ENCODE measurements at places on chromosomes 4 and X.

DNA sequence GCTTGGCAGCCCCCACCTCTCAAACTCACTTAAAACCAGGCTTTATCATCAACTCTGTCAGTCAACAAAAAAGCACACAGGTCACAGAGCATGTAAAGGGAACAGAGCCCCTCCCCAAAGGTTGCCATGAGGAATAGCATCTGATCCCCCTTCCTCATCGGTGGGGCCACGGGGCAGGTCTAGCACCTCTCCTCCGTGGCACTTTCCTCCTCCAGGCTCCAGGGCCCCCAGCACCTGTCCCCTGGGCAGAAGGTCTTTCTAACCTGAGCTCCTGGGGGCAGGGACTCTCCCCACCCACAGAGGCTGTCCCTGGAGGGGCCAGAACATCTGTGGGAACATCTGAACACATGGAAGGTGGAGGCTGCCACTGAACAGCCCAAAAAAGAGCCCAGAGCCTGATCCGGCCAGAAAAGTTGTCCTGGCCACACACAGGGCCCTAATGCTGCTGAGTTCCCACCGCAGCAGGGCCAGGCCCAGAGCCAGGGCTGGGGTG is 65.7 kb downstream of the ZFYVE28 start:
- no peak for DNase-seq

GRCh38 chrX:37825215-37825842 is 22.0 kb downstream of the DYNLT3 start:
- no peak for DNase-seq

GRCh38 chrX:8341814-8342590 is 122.6 kb upstream of the VCX3B start:
- DNase-seq: no peak

GRCh38 chr4:94436512-94436911 is 15.2 kb upstream of the PDLIM5 start:
- DNase-seq: no peak

- DNase-seq: no peak
These were observed 22.7 kb upstream of the PGRMC2 start for GRCh38 chr4:128310266-128310697.

DNA sequence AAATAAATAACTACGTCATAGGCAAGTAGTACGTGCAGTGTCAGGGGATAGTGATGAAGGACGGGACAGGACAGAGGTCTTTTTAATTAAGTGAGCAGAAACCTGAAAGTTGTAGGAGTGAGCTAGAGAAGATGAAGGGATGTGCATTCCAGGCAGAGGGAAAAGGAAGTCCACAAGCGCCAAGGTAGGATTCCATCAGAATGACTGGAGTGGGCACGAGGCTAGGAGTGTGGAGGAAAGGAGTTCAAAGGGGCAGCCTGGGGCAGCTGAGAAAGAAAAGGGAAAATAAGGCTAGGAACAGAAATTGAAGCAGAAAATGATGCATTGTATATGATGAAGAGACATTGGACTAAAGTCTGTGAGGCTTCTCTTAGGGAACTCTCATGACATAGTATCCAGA is 192.2 kb upstream of the TLL1 start:
- DNase-seq: no peak

DNA sequence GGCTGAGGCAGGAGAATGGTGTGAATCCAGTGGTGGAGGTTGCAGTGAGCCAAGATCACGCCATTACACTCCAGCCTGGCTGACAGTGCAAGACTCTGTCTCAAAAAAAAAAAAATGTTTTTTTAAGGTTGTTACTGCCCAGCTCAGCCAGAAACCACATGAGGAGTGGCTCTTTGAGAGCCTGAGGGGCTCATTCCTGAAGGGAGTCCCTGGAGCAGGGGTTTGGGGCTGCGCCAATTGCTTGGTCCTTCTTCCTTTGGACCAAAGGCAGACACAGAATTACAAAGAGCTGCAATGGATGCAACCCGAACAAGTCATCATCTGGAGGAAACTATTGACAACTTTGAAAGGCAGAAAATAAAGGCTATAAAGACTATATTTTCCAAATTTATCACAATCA is 60.6 kb upstream of the WWC2 start:
- DNase-seq: no peak

- DNase-seq: no peak
These were observed 241.4 kb upstream of the GALNT7 start for GRCh38 chr4:172927096-172927814.

- DNase-seq: peak; percentile 50
These were observed 168.6 kb downstream of the PTTG2 start for GRCh38 chr4:38128478-38129459.

- no peak for DNase-seq
These were observed 99.3 kb upstream of the BCOR start for GRCh38 chrX:40197071-40197470.

GRCh38 chr4:100190643-100191600 is 654 bp upstream of the DDIT4L start:
- no peak for DNase-seq

DNA sequence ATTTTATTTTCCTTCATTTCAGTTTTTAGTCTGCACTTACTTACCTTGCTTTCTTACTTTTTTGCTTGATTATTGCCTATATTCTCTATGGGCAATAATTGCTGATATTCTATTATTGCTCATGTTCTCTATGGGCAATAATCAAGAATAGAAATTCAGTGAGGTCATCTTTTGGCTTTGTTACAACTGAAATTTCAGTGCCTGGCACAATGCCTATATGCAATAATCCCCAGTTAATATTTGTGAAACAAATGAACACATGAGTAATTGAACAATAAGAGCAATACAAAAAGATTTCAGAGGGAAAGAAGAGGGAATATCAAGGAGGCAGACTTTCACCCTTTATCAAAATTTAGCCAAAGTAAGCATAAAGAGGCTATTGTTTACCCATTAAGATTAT is 48.6 kb upstream of the ARSJ start:
- no peak for DNase-seq

GRCh38 chr4:137956256-137956655 is 285.9 kb downstream of the SLC7A11 start:
- no peak for DNase-seq

GRCh38 chrX:133307637-133308498 is 89.7 kb upstream of the TFDP3 start:
- no peak for DNase-seq

DNA sequence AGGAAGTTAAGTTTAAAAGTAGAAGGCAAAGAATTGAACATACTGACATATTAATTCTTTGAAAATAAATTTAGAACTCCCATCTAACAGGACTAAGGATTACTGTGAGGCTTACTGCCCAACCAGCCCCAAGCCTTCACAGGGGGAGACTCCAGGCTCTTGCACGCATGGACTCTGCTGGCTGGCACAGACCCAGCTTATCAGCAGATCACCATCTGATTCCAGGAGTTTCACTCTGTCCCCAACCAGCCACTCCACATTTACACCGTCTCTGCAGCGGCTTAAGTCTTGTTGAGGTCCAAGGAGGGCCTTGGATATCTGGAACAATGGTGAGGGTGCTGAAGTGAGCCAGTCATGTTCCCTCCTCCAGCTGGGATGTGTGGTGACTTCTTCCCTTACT is 16.4 kb upstream of the OTUD4 start:
- DNase-seq: no peak

GRCh38 chr4:184355111-184355604 is 119.2 kb downstream of the IRF2 start:
- DNase-seq: no peak

GRCh38 chr4:59571805-59572430 is 1628.2 kb upstream of the ADGRL3 start:
- DNase-seq: no peak

DNA sequence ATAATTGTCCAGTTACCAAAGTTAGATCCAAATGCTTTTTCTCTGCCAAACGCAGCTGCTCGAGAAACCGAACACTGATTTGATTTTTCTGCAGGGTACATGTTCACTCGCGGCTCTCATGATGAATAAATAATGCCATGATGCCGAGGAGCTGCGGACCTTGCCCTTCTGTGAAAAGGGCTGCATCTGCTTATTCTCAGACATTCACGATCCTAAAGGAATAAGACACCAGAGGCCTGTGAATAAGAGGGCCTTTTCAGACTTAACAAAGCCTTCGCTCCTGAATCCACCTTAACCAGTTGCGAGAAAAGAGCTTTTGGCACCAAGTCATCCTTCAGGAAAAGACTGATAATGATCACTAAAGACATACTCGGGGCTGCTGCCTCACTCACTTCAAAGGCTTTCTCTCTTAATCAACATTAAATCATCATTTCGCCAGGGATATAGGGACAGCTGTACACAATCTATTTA is 147.5 kb downstream of the FBXO8 start:
- DNase-seq: no peak

GRCh38 chrX:45385757-45386156 is 185.1 kb upstream of the DIPK2B start:
- no peak for DNase-seq

DNA sequence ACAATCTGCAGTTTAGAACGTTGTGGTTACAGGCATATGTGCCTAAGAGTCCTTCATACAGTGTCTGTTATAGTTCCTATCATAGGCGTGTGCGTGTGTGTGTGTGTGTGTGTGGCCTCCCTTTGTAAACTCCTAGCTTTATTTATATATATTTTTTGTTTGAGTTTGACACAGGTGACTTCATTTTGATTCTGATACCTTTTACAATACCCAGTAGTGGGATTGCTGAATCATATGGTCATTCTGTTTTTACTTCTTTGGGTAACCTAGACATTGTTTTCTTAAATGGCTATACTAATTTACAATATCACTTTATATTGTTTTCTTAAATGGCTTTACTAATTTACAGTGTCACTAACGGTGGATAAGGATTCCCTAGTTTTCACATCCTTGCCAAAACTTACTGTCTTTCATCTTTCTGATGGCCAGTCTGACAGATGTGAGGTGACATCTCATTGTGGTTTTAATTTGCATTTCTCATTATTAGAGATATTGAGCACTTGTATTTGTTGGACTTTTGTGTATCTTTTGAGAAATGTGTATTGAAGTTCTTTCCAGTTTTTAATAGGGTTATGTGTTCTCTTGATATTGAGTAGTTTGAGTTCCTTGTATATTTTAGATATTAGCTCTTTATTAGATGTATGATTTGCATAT is 211.1 kb upstream of the NUDT6 start:
- no peak for DNase-seq

GRCh38 chr4:7189066-7189465 is 3.3 kb upstream of the SORCS2 start:
- DNase-seq: no peak

- no peak for DNase-seq
These were observed 628.8 kb downstream of the SPRY1 start for GRCh38 chr4:124025428-124025827.

GRCh38 chrX:86133761-86134160 is 14.5 kb upstream of the DACH2 start:
- DNase-seq: no peak

DNA sequence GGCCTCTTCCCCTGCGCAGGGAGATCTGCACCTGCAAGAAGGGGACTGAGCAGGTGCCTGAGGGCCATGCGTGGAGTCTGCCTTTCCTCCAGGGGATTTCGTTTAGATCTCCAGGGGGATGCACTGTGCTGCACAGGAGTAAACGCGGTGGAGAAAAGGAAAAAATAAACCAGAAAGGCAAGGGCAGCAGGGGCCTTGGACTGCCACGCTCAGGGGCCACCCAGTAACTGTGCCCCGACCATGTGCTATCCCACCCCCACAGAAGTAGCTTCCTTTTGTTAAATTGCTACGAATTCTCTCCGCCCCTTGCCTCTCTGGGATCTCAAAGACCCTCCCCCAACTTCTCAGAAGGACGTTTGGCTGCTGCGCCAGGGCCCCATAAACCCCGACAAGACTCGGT is 17.2 kb upstream of the HMX1 start:
- no peak for DNase-seq

DNA sequence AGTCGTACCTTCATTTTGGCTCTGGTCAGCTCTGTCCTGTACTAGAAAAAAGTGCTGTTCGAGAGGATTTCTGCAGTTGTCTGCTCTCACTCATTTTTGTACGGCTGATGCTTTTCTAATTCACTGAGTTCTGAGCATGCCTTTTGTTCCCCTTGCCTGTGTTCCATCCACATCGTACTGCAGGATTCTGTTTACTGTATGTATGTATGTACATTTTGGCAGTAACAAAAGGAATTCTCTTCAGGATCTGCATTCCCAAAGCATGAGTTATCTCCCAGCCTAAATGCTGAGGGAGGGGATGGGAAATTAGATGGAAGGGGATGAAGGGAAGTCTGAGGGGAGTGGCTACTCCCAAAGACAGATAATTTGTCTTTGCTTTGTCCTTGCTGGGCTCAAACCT is 87.6 kb downstream of the GBA3 start:
- no peak for DNase-seq

GRCh38 chr4:144338148-144338547 is 197.6 kb upstream of the GYPA start:
- no peak for DNase-seq

GRCh38 chr4:78168029-78168428 is 110.9 kb downstream of the FRAS1 start:
- DNase-seq: no peak

GRCh38 chr4:168654848-168655174 is 158.0 kb downstream of the PALLD start:
- no peak for DNase-seq

DNA sequence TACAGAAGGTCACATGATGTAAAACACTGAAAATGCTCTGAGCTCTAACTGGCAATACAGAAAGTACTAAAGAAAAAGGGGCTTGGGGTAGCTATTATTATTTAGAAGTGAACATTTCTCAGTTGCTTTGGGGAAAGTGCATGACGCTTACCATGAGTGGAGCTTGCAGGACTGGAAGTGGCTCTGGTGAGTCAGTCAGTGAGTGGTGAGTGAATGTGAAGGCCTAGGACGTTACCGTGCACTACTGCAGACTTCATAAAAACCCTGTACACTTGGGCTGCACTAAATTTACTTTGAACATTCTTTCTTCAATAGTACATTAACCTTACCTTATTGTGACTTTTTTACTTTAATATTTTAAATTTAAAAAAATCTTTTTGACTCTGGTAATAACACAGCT is 89.3 kb upstream of the ENPP6 start:
- DNase-seq: no peak

DNA sequence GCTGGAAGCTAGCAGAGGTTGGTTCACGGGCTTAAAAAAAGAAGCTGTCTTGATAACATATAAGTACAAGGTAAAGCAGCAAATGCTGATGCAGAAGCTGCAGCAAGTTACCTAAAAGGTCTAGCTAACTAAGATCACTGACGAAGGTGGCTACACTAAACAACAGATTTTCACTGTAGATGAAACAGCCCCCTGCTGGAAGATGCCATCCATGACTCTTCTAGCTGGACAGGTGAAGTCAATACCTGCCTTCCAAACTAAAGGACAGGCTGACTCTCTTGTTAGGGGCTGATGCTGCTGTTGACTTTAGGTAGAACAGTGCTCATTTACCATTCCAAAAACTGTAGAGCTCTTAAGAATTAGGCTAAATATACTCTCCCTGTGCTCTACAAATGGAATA is 99.5 kb downstream of the FBXW7 start:
- no peak for DNase-seq

DNA sequence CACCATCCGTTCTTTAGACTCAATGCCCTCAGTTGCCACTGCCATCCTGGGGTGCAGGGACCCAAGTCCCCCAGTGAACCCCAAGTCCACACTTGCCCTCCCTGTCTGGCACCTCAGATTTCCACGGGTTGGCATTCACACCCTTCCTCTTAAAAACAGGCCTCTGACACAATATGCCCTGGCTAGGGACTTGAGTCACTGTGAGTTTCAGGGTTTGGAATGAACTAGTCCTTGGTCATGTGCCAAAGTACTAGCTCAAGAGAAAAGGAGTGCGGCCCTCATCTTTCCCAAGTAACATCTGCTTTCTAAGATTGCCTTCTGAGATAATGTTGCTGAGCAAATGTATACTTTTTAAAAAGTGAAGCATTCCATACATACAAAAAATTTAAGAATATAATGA is 134.0 kb downstream of the MID1 start:
- no peak for DNase-seq

Data from activated naive CD8-positive, alpha-beta T cell treated with anti-CD3 and anti-CD28 coated beads, Interleukin-2, amount 50 U/mL, for 16 hours (primary cell).